ENCODE measurements at places on chromosomes 2 and 18. TPM values are rescaled to one million over a fixed set of nuclear protein-coding genes. Genes with fewer than 3 reads are reported as not detected.

Gene NTSR2
- total RNA-seq = not detected

Gene CPSF3
- 45.0 TPM for total RNA-seq

Gene MPV17
- 28.9 TPM for total RNA-seq

Gene PAX8
- total RNA-seq = not detected

Gene IGFBP5
- total RNA-seq = 52.9 TPM

Gene POTEC
- total RNA-seq = not detected

Data from endothelial cell of coronary artery (primary cell).